Fibroblast of the aortic adventitia (primary cell): ENCODE measurements at places on chromosomes 5 and 9.

DNA sequence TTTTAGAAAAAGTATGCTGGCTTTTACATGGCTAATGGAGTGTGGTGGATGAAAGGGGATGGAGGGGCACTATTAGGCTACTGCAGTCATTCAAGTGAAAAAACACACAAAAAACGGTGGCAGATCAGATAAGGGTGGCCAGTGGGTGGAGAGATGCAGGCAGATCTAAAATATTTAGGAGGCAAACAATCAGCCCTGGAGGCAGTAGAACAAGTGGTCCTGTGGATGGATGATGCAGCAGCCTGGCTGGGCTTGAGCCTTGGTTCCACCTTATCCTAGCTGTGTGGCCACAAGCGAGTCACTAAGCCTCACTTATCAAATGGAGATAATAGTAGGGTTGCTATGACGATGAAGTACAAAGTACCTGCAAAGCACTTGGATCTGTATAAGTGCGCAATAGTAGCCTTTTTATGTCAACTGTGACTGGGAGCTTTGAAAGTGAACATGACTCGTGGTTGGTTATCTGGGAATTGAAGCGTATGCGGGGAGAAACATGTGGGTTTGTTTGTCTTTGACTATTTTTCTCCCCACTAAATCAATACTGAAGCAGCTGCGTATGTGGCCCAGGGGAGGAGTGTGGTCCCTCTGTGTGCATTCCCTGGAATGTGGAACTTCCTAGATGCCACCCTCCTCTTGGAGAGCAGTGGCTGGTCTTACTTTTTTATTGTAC is 20.2 kb downstream of the NSG2 start:
- no peak for DNase-seq

GRCh38 chr9:6956879-6957278 is 199.1 kb downstream of the KDM4C start:
- DNase-seq, result no peak

DNA sequence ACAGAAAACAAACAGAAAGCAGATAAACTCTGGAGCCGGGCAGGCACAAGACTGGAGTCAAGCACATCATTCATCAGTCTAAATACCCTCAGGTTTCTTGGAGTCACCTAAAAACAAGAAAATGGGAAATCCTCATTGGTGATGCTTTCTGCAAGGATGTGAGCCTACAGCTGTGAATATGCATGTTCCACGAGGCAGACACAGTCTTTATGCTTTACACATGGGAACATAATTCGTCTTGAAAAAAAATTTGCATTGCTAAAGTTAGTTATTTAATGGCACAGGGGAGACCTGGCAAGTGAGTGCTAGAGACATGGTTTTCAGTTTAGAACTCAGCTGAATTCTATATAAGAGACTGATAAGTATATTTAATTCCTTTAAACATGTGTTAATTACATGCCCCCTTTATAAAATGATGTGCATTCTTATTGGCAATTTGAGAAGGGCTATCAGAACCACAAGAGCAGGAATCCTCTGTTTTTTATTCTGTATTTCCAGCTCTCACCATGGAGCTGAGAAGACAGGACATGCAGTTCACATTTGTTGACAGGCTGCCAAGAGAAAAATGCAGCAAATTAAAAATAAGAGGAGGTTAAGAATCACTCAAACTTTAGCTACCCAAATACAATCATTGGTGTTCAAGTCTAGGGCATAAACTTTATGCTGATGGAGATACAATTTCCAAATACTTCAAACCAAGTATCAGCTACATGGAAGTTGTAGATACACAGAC is 438.0 kb upstream of the MPDZ start:
- peak; percentile 49 for DNase-seq

DNA sequence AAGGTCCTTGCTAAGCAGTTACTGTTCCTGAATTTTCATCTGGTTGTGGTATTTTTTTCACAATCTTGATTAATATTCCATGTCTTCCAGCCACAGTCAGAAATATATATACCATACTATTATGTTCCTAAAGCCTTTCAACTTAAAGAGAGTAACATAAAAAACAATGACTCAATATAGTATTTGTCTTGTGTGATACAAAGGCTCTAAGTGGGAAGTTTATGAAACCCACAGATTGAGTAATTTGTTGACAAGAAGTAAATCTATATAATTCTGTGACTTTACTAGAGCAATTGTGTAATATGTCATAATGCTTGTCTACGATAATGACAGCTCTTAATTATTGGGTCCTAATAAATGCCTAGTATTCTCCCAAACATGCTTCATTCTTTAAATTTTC is 509.4 kb downstream of the ISL1 start:
- no peak for DNase-seq

- DNase-seq, result peak; percentile 86
These were observed 31.7 kb downstream of the MAPKAP1 start for GRCh38 chr9:125674981-125675973.

DNA sequence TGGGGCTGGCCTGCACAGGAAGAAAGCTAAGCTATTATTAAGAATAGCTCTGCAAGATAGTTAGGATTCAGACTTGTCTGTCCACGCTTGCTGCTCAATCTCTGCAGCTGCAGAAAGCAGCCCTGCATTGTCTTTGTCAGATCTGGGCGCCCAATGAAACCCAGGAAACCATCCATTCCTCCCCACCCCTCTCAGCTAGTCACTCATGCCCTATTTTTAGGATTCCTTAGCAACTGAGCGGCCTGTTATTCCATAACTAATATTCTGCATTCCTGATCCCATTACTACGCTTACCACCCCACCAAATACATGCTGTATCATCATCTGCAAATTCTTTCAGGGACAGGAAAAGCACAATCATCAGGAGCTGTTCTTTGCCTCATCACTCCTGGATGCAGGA is 52.9 kb upstream of the APC start:
- peak; percentile 69 for DNase-seq

GRCh38 chr9:134217431-134218210 is 53.3 kb upstream of the RNU6ATAC start:
- no peak for DNase-seq

GRCh38 chr9:104869811-104870210 is 58.1 kb downstream of the ABCA1 start:
- DNase-seq, result no peak

- DNase-seq, result no peak
These were observed 38.9 kb downstream of the DNAJC21 start for GRCh38 chr5:34968258-34968657.

DNA sequence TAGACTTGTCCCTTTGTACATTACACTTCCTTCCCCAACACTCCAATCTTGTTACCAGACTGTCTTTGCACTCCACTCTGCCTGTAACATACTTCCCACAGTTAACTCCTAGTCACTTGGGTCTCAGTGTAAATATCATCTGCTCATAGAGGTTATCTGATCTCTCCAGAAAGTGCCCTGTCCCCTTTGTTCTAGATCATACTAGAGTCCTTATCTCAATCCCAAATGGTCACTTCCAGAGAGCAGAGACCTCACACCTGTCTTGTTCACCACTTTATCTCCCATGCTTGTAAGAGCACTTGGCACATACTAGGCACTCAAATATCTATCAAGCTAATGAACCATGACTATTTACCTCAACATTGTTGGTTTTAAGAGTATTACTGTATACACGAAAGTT is 30.4 kb downstream of the SETX start:
- no peak for DNase-seq

GRCh38 chr9:114231719-114232449 is 76.5 kb downstream of the COL27A1 start:
- DNase-seq, result no peak

DNA sequence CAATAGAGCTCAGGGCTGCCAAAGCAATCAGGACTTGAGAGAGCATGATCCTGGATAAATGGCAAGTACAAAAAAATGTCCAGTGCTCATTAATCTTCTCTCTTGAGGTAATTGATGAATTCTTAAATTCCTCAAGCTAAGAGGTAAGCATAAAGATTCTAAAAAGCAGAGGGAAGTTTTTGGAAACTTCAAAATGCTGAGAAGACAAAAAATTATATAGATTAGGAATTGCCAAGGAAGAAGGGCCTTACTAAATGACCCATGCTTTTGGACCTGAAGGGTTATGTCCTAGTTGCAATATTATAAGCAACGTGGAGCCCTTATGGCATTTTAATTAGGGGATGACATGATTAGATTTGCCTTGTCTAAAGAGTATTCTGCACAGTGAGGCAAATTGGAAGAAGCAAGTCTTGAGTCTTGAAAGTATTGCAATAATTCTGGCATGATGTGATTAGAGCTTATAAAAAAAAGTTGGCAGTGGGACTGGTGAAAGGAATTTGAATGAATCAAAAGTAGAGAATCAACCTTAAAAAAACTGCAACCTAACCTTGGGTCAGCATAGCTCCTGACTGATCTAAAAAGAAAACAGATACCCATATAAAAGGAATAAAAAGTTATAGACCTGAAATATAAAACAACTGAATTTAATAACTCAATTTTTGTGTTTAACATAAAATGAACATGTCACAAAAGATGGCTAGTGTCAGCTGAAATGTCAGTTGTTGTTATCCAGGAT is 323.8 kb upstream of the ARRDC3 start:
- peak; percentile 1 for DNase-seq

DNA sequence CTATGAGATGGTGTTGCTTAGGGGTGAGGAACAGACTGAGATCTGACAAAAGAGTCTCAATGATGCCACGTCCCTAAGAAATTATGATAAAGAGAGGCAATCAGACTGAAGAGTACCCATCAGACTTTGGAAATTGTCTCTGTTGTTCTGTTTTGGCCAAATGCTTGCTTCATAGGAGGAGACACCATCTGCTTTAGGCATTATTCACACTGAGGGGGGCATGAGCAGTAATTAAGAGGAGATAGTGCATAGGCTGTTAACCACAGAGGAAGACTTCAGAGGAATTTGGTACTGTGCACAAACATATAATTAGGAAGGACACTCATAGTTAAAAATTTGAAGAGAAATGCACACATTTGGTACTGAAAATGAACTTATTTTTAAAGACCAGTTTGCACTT is 190.7 kb downstream of the FAM170A start:
- DNase-seq, result no peak

- peak; percentile 75 for DNase-seq
These were observed 57.3 kb downstream of the GADD45G start for GRCh38 chr9:89661956-89662717.

GRCh38 chr9:98491828-98492227 is 216.9 kb downstream of the GABBR2 start:
- DNase-seq, result peak; percentile 73

DNA sequence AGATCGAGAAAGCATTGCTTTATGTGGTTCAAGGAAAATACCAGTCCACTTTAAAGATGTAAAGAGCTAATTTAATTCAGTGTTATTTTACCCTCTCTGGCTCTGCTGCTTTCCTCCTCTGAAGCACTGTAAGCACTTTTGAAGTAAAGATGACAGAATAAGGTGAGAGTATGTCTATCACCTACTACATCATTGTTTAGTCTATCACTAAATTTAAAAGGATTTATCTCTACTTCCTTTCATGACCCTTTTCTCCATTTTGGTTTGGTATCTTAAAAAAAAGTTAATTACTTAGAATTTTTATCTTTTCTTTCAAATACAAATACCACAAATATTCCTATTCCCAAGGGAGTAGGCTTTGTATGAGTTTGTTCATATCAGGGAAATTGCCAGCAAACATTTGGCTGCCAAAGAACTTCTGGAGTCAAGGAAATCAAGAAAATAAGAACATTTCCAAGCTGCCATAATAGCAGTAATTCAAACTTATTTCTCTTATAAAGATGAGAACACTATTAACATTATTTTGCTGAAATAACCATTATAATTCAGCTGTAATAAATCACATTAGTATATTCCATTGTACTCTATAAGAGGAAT is 77.8 kb downstream of the SLC38A9 start:
- peak; percentile 97 for DNase-seq

DNA sequence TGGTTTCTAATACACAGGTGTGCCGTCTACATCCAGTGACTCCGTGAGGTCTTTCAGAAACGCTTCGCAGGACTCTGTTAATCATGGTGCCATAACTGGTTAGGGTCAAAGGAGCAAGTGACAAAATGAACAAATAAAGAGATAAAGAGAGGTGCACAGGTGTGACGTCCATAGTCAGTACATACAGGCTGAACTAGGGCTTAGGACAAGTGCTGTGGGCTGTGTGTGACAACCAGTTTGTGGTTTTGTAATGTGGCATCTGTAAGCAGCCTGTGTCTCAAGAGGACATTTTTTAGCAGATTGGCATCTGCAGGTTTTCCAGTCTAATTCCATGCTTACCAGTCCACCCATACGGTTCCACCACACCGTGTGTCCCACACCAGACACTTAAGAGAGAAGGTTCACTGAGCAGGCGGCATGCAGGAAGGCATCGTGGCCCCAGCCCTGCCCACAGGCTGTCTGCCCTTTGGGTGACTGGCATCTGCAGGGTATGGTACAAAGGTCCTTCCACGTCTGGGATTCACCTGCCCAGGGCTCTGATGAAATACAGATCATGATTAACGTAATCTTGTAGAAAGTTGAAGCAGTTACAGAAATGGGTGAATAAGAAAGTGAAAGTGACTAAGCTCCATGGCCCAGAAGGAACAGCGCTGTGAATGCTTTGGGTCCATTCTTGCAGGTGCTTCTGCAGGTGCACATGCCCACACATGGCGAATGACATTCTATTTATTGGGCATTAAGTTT is 26.9 kb downstream of the SRD5A1 start:
- no peak for DNase-seq

DNA sequence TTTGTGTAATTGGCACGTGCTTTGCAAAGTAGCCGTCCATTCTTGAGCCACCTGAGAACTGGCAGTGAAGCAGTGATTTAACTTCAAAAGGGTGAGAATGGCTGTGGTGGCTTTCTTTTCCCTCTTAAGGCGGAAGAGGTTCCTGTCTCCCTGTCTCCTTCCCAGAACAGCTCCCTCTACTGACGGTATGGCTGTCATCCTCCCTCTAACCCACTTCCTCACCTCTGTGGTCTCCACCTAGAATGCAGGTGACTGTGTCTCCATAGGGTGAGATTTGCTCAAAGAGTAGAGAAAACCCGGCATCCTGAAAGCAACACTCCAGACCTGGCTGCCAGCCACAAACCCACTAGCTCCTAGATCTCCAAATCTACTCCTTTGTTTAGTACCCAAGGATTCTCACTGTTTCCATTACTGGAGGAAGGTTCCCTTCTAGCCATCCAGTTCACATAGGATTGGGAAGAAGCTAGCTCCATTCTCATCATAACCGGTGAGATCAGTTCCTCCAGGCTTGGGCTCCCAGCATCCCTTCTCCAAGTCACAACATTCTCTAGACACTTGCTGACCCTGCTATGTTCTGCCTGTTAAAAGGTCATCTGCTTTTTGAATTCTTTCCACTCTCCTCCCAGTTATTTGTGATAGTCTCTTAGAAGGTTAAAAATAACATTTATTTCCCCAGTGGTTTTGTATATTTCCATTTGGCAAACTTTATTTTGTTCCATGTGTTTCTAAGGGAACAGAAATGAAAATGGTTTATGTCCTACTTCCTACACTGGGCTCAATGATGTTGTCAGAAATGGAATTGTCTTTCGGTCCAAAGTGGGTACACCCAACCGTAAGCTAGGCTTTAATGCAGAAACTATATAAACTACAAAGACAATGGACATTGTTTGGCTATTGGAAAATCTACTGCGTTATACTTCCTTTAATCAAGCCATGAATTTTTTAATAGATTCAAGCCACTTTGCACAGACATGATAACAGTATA is 269.4 kb downstream of the CWC27 start:
- DNase-seq, result no peak

GRCh38 chr9:109323771-109324170 is 2.9 kb upstream of the EPB41L4B start:
- no peak for DNase-seq

GRCh38 chr5:132055441-132055807 is 5.0 kb upstream of the IL3 start:
- no peak for DNase-seq

- DNase-seq, result no peak
These were observed 81.5 kb downstream of the PRDM9 start for GRCh38 chr5:23588841-23589326.
